ENCODE measurements at places on chromosomes 5 and 9.

GRCh38 chr5:9903801-9904200, 273.6 kb upstream of the TAS2R1 start:
- DNase-seq, result peak; percentile 8

- no peak for DNase-seq
These were observed 5.2 kb upstream of the RAPGEF6 start for GRCh38 chr5:131640043-131640856.

- peak; percentile 69 for DNase-seq
These were observed 295.7 kb upstream of the PTGER4 start for GRCh38 chr5:40383749-40384651.

DNA sequence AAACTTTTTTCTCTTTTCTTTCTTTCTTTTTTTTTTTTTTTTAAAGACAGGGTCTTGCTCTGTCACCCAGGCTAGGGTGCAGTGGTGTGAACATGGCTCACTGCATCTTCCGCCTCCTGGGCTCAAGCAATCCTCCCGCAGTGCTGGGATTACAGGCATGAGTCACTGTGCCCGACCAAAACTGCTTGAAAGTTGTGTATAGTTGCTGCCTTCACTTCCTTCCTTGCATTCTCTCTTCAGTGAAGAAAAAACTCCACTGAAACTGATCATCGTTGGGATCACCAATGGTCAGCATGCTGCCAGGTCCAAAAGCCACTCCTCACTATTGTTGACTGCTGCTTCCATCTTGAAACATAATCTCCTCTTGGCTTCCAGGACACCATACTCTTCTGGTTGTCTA, 66.6 kb upstream of the CTNNA1 start:
- DNase-seq, result no peak

DNA sequence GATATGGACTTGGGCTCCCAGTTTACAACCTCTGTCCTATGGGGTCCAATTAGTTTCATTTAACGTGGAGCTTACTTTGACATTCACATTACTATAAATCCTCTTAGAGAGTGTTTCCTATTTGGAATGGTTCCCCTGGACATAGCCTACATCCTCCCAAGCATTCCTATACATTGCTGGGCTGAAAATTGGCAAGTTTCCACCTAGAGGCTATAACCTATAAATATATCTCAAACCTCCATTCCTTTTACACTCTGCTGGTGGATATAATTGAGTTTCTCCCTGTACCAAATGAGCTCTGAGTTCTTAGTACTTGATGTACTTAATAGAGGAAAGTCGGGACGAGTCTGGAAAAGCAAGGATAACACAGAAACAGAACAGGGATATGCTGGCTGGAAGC, 172.8 kb downstream of the ASTN2 start:
- DNase-seq, result no peak

DNA sequence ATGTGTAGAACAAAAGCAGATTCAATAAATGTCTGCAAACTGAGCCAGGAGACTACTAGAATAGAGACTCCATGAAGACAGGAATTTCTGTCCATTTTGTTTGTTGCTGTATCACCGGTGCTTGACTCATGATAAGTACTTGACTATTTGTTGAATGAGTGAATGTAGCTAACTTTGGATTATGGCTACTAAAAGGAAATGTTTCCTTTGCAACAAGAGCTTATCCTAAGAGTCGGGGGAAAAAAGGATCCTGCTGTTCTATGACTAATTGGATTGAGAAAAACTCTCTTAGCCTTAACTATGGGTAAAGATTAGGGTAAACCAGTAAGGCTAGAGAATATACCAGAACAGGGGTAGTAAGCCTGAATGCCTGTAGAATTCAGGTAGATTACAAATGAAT, 3.5 kb downstream of the PAIP1 start:
- peak; percentile 5 for DNase-seq

DNA sequence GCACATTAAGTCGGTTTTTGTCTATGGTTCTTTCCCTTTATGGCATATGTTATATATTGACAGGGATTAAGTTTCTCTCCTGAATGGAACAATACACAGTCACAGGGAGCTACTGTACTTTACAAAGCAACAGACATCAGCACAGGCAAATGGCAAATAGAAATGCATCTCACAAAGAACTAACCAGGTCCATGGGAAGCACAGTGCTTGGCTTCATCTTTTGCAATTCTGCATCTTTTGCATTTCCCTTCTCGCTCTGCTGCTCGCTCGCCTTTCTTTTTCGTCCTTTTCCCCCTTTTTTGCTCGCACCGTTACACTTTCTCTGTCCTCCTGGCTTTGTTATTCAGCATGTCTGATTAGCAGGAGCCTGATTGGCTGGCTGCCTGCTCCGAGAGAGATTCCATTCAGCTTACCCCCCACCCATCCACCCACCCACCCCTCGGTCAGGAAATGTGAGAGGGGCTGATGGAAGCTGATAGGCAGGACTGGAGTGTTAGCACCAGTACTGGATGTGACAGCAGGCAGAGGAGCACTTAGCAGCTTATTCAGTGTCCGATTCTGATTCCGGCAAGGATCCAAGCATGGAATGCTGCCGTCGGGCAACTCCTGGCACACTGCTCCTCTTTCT, at the start of gene ADAMTSL1:
Gene ADAMTSL1, plus strand, starts transcription at position 502 of the 628 bp plus-strand sequence. Its CDS starts 80 bp downstream, at position 582.
- peak; percentile 95 for DNase-seq

GRCh38 chr5:120457839-120458507, 6.1 kb upstream of the PRR16 start:
- DNase-seq, result peak; percentile 53

- DNase-seq, result no peak
These were observed 444.6 kb upstream of the MEF2C start for GRCh38 chr5:89327608-89328007.
